Upper lobe of left lung (tissue), 6 donors: ENCODE measurements at places on chromosomes 2 and 18. TPM values are rescaled to one million over a fixed set of nuclear protein-coding genes. Genes with fewer than 3 reads are reported as not detected.

Gene ARHGAP25
- 32.0 TPM for total RNA-seq

Gene RUFY4
- total RNA-seq, result 0.22 TPM

Gene HRH4
- 0.15 TPM for total RNA-seq

Gene PAIP2B
- 2.8 TPM for total RNA-seq

Gene MROH2A
- not detected for total RNA-seq

Gene VSNL1
- total RNA-seq, result not detected

GRCh38 chr2:15092181-15092580 is 459.7 kb downstream of the LRATD1 start:
- DNase-seq, result no peak
- no peaks in the 10 kb centered on the region for H3K4me1 ChIP-seq
- no peak overlapping the region for H3K27ac ChIP-seq
- H3K4me3 ChIP-seq, result no peak overlapping the region
- H3K27me3 ChIP-seq, result no peaks in the 10 kb centered on the region

GRCh38 chr18:48538531-48539405 is at the start of gene CTIF:
CTIF (plus strand) TSS chr18:48539031; CDS start chr18:48619566, 80,535 bp downstream.
- DNase-seq, result peak; percentile 93
- H3K36me3 ChIP-seq, result no peaks in the 10 kb centered on the region
- peaks cover 6% of the 10 kb centered on the region for H3K4me1 ChIP-seq
- no peaks in the 10 kb centered on the region for H3K27me3 ChIP-seq
- peak within 1 kb of the TSS; percentile 91 for H3K27ac ChIP-seq

Gene SERPINB8
- total RNA-seq, result 21.8 TPM

DNA sequence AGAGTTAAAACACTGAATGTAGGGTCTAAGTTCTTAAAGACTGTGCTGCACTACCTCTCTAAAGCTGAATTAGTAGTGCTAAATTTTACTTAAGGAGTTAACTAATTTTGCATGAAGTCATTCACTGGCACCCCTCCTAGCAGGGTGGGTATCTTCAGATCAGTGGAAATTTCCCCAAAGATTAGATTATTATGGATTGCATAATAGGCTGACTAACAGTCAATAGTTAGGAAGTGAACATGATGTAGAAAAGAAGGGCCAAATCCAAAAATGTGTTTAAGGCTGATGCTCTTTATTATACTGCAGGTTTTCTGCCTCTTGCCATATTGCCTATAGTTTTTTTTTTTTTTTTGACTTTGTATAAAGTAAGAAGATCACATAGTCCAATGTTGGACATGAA is 5.2 kb downstream of the ZNF638 start:
- no peaks in the 10 kb centered on the region for H3K36me3 ChIP-seq
- H3K4me3 ChIP-seq, result no peak overlapping the region
- peaks cover 61% of the 10 kb centered on the region for H3K4me1 ChIP-seq
- no peak overlapping the region for H3K27ac ChIP-seq
- no peaks in the 10 kb centered on the region for H3K27me3 ChIP-seq

Gene C2orf68
- 34.3 TPM for total RNA-seq

DNA sequence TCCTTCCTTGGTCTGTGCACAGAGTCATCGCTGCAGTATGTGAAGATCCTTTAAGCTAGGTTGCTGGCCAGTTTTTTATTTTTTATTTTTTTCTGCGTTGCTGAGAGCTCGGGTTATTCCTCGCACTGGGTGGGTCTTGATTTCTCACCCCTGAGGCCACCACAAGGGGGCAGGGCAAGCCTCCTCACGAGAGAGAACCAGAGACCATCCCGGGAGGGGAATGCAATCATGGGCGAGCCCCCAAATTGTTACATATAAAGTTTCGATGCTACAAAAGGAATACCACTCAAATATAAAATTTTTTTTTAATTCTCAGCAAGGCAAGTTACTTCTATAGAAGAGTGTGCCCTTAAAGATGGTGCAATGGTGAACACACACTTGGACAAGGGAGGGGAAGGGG is 24.9 kb downstream of the HTR2B start:
- H3K36me3 ChIP-seq, result peaks cover 11% of the 10 kb centered on the region
- no peaks in the 10 kb centered on the region for H3K27me3 ChIP-seq
- H3K4me1 ChIP-seq, result no peaks in the 10 kb centered on the region
- no peak overlapping the region for H3K4me3 ChIP-seq

GRCh38 chr2:201568217-201568820 is 75.0 kb downstream of the TMEM237 start:
- no peak overlapping the region for H3K4me3 ChIP-seq
- H3K27me3 ChIP-seq, result no peaks in the 10 kb centered on the region
- H3K4me1 ChIP-seq, result no peaks in the 10 kb centered on the region
- H3K36me3 ChIP-seq, result no peaks in the 10 kb centered on the region
- no peak overlapping the region for H3K27ac ChIP-seq

- H3K27me3 ChIP-seq, result no peaks in the 10 kb centered on the region
- DNase-seq, result no peak
- peaks cover 25% of the 10 kb centered on the region for H3K4me1 ChIP-seq
- no peak overlapping the region for H3K27ac ChIP-seq
- H3K36me3 ChIP-seq, result no peaks in the 10 kb centered on the region
Observed at GRCh38 chr18:77136871-77137665, 4.5 kb upstream of the MBP start.

DNA sequence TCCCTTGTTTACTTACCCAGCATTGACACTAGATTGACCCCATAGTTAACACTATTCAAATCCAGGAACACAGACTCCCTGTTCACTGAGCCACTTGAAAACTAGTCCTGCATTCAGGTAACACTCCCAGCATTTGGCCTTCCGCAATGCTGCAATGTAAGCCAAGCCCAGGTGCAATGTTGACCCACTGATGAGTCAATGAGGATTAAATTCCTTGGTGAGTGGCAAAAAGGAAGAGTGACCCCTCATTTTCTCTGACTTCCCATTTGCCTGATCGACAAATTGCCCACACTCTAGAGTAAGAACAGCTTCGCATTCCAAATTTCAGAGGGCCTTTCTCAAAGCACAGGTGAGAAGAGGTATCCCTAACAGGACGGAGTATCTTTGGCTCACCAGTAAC is 251.9 kb downstream of the FBXO15 start:
- H3K4me3 ChIP-seq, result no peak overlapping the region
- H3K36me3 ChIP-seq, result no peaks in the 10 kb centered on the region
- no peak overlapping the region for H3K27ac ChIP-seq
- no peaks in the 10 kb centered on the region for H3K27me3 ChIP-seq

GRCh38 chr18:27839141-27839540 is 337.8 kb downstream of the CDH2 start:
- no peaks in the 10 kb centered on the region for H3K36me3 ChIP-seq
- no peaks in the 10 kb centered on the region for H3K27me3 ChIP-seq
- DNase-seq, result no peak
- no peak overlapping the region for H3K27ac ChIP-seq
- H3K4me3 ChIP-seq, result no peak overlapping the region

GRCh38 chr18:79596446-79597175 is 83.0 kb upstream of the CTDP1 start:
- DNase-seq, result no peak
- no peak overlapping the region for H3K27ac ChIP-seq
- H3K27me3 ChIP-seq, result no peaks in the 10 kb centered on the region

Gene LPIN2
- 64.1 TPM for total RNA-seq

GRCh38 chr18:62437235-62438017 is 85.4 kb upstream of the ZCCHC2 start:
- H3K4me3 ChIP-seq, result peak overlapping the region; percentile 11
- peaks cover 31% of the 10 kb centered on the region for H3K4me1 ChIP-seq
- peak overlapping the region; percentile 85 for H3K27ac ChIP-seq
- no peaks in the 10 kb centered on the region for H3K27me3 ChIP-seq
- H3K36me3 ChIP-seq, result no peaks in the 10 kb centered on the region

Gene PLB1
- 5.5 TPM for total RNA-seq

Gene SP9
- total RNA-seq, result not detected

DNA sequence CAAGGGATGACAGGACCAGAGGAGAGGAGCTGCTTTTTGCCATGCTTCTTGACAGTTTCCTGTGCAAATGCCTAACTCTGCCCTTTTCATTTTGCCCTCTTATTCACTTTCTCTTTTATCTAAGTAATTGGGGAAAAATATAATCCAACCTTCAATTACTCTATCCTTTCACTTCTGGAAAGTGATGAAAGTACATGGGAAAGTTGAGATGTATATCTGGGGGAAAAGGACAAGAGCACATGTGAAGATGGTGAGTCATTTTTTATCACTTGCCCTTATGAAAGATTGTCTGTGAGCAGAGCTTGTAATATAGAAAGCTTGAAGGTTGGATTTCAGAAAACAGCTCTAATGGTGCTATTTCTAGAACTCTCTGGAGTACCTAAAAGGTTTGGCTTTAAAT is 1070.7 kb downstream of the CNTNAP5 start:
- no peak for DNase-seq
- H3K27ac ChIP-seq, result no peak overlapping the region
- H3K36me3 ChIP-seq, result no peaks in the 10 kb centered on the region
- no peak overlapping the region for H3K4me3 ChIP-seq
- no peaks in the 10 kb centered on the region for H3K27me3 ChIP-seq

Gene GKN2
- 10.5 TPM for total RNA-seq

Gene CRYBA2
- not detected for total RNA-seq

DNA sequence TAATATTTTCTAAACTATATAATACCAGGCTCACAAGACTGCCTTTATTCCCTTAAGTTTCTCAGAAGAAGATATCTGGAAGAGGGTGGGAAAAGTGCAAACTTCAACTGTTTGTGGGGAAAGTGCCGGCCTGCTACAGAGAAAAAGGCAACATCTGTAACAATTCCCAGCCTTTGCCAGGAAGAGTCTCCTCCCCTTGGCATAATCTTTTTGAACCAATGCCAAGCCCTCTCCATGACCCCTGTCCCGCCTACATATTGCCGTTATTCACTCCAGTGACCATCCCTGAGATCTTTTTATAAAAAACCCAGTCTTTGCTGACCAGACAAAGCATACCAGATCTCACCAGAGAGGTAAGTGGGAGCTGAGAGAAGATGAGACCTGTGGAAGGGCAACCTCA is at the start of gene REG3G:
Gene REG3G, plus strand, starts transcription at position 282 of the 400 bp plus-strand sequence. CDS start 392 bp downstream, outside the sequence.
- no peak within 1 kb of the TSS for H3K4me3 ChIP-seq
- no peaks in the 10 kb centered on the region for H3K4me1 ChIP-seq
- no peak for DNase-seq
- no peaks in the 10 kb centered on the region for H3K27me3 ChIP-seq
- H3K27ac ChIP-seq, result no peak within 1 kb of the TSS
- H3K36me3 ChIP-seq, result no peaks in the 10 kb centered on the region

Gene FOXI3
- not detected for total RNA-seq

- no peak for DNase-seq
- H3K27me3 ChIP-seq, result no peaks in the 10 kb centered on the region
Observed at GRCh38 chr18:59013744-59014143, 125.9 kb upstream of the SEC11C start.

DNA sequence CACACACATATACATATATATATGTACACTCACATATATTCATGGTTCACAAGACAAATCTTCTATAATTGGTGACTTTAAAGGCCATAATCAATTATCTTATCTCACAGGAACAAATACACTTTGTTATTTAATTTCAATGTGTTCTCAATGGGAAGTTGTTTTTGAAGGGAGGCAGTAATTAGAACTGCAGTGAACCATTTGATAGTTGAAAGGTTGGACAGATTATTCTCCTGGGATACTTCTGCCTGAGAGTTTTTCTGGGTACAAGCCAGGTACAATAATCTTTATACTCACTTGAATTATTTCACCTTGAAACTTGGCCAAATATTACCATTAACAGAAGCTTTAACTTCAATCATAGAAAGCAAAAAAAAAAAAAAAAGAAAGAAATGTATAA is 546.6 kb upstream of the LRRTM4 start:
- no peak overlapping the region for H3K27ac ChIP-seq
- H3K4me3 ChIP-seq, result no peak overlapping the region
- DNase-seq, result no peak
- no peaks in the 10 kb centered on the region for H3K36me3 ChIP-seq
- no peaks in the 10 kb centered on the region for H3K4me1 ChIP-seq

DNA sequence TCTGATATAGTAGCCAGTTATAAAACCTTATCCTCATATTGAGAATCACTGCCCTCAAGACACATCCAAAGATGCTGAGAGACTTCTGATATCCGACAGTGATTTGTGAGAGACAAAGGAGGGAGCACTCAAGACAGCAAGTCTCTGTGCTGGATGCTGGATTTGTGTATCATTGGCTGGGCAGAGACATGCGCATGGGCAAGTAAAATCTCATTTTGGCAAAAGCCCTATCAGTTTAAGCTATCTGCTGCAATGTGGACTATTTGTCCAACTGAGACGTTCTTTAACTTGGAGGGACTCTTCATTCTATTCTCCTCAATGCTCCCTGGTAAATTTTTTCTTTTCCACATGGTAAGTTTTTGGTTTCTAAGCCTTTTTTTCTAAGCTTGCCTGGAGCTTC is 107.5 kb downstream of the SS18 start:
- H3K4me3 ChIP-seq, result no peak overlapping the region
- no peaks in the 10 kb centered on the region for H3K36me3 ChIP-seq
- DNase-seq, result no peak
- H3K4me1 ChIP-seq, result no peaks in the 10 kb centered on the region

DNA sequence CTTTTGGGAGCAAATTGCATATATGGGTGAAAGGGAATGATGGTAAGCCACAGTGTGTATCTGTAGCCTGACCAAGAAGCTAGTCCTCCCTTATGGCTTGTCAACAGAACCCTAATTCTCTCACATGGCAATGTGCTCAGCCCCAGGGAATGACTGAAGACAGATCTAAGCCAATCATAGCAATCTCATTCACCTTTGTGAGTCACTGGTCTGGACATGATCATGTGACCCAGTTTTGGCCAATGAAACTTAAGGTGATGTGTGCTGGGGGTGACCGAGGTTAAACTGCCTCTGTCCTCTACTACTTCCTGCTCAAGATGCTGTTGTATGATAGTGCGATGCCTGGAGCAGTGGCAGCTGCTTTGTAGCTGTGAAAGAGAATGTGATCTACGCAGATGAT is 491.2 kb upstream of the HS6ST1 start:
- no peak overlapping the region for H3K4me3 ChIP-seq
- no peaks in the 10 kb centered on the region for H3K27me3 ChIP-seq
- no peaks in the 10 kb centered on the region for H3K36me3 ChIP-seq

GRCh38 chr18:6546229-6546628 is 131.5 kb upstream of the L3MBTL4 start:
- no peaks in the 10 kb centered on the region for H3K36me3 ChIP-seq
- no peak for DNase-seq
- no peaks in the 10 kb centered on the region for H3K4me1 ChIP-seq
- no peak overlapping the region for H3K4me3 ChIP-seq

DNA sequence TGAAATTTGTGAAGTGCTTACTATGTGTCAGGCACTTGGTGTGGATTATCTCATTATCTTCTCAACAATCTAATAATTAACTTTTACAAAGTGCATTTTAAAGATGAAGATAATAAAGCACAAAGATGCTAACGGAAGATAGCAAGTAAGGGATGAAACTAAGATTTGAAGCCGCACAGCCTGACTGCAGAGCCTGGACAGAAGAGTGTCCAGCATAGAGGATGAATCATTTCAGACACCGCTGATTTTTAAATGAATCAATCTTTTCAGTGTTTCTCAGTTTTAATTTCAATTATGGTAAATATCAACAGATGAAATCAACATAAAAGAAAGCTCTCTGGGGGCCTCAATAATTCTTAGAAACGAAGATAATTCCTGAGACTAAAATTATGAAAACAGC is 24.5 kb upstream of the STAM2 start:
- DNase-seq, result no peak
- H3K27me3 ChIP-seq, result no peaks in the 10 kb centered on the region

GRCh38 chr2:68103030-68103708 is 40.4 kb upstream of the C1D start:
- DNase-seq, result no peak
- H3K27ac ChIP-seq, result no peak overlapping the region
- H3K4me1 ChIP-seq, result no peaks in the 10 kb centered on the region

GRCh38 chr2:40394597-40394996 is 57.3 kb downstream of the SLC8A1 start:
- peak overlapping the region; percentile 63 for H3K27ac ChIP-seq
- no peak overlapping the region for H3K4me3 ChIP-seq
- DNase-seq, result no peak
- peaks cover 5% of the 10 kb centered on the region for H3K4me1 ChIP-seq

Gene TET3
- 17.3 TPM for total RNA-seq
